GM19239 (cell line): ENCODE measurements at places on chromosomes 16 and 17.

- no peak for DNase-seq
Observed at GRCh38 chr16:30934827-30935557, 11.6 kb downstream of the FBXL19 start.

GRCh38 chr16:89334461-89334860 lies 117.0 kb downstream of the ZNF778 start:
- DNase-seq = no peak

- DNase-seq = no peak
Observed at GRCh38 chr17:72004611-72005331, 116.0 kb upstream of the SOX9 start.

DNA sequence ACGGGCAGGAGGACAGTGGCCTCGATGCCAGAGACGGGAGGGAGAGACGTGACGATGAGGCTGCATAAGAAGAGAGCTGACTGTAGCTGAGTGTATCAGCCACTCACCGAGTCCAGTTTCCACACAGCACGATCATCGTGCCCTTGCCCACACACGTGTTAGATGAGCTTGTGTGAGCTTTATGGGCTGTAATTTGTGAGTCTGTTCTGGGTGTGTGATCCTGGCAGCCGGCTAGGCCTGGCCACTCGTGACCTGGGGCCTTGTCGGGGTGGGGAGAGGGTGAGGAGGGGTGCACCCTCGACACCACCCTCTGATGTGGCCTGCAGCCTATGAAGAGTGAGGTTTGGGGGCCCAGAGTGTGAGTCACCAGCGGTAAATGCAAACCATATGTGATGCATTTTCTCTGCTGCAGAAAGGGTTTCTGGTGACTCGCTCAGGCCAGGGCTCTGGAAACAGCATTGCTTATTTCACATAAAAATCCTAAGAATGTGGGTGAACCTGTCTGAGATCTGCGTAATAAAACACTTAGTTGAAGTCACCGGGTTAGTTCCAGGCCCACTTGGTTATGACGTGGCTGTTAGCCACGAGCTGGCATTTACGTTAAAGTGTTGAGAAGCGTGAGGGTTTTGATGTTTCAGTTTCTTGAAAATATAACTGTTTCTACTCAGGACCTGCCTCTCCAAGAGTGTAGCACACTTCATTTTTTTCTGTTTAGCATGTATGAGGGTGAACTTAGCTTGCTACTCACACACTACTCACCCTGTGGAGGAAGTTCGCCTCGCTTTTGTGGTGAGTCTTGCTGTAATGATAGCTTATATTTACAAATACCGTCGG lies 4.2 kb downstream of the METRNL start:
- no peak for DNase-seq

DNA sequence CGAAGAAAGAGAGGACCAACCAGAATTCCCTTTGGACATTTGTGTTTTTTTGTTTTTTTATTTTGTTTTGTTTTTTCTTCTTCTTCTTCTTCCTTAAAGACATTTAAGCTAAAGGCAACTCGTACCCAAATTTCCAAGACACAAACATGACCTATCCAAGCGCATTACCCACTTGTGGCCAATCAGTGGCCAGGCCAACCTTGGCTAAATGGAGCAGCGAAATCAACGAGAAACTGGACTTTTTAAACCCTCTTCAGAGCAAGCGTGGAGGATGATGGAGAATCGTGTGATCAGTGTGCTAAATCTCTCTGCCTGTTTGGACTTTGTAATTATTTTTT lies 3.6 kb downstream of the SOX9 start:
- no peak for DNase-seq

DNA sequence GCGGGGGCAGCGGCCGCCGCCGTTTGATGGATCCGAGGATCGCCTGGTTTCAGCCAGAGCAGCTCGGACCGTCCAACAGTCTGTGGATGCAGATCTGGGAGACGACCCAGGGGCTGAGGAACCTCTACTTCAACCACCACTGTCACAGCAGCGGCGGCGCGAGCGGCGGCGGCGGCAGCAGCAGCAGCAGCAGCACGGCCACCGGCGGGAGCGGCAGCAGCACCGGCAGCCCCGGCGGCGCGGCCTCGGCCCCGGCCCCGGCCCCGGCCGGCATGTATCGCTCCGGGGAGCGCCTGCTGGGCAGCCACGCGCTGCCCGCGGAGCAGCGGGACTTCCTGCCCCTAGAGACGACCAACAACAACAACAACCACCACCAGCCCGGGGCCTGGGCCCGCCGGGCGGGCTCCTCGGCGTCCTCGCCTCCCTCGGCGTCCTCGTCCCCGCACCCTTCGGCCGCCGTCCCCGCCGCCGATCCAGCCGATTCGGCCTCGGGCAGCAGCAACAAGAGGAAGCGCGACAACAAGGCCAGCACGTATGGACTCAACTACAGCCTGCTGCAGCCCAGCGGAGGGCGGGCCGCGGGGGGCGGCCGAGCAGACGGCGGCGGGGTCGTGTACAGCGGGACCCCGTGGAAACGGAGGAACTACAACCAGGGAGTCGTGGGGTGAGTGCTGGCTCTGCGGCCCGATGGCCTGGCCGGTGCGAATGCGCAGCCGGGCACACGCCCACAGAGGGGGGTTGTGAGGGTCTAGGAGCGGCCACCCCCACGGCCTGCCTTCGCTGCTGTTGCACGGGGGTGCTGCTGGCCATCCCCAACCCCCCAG lies 702 bp downstream of the TENT4B start:
- peak; percentile 30 for DNase-seq

- no peak for DNase-seq
Observed at GRCh38 chr17:14940108-14940937, 324.8 kb downstream of the PMP22 start.

DNA sequence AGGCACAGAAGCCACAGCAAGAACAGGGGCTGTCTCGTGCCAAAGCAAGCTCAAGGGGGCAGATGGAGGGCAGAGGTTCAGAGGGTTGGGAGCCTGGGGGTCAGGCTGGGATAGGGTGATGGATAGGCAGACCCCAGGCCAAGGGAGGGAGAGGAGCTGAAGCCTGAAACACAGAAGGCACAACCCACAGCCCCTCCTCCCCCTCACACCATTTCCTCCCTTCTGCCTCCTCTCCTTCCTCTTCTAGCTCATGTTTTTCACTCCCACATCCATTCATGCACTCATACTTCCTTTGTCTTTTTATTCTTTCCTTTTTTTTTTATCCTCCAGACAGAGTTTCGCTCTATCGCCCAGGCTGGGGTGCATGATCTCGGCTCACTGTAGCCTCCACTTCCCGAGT lies 61.1 kb downstream of the SOCS1 start:
- no peak for DNase-seq

DNA sequence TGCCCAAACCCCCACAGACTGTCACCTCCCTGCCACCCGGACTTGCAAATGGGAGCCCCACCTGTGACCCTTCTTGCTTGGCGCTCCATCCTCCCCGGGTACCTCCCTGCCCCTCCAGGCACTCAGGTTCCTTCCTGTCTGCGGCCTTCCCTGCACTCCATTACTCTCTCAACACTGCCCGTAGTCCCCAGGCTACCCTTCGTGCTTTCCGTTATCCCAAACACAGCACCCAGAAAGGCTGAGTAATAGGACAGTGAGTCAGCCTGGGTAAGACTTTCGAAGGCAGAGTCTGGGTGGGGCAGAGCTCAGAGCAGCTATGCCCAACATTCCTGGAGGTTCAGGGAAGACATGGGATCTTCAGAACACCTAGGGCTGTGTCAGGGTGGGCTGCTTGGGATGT lies 16.6 kb upstream of the C16orf74 start:
- DNase-seq = no peak

GRCh38 chr17:77089124-77089490 lies 51.7 kb upstream of the SEC14L1 start:
- no peak for DNase-seq

DNA sequence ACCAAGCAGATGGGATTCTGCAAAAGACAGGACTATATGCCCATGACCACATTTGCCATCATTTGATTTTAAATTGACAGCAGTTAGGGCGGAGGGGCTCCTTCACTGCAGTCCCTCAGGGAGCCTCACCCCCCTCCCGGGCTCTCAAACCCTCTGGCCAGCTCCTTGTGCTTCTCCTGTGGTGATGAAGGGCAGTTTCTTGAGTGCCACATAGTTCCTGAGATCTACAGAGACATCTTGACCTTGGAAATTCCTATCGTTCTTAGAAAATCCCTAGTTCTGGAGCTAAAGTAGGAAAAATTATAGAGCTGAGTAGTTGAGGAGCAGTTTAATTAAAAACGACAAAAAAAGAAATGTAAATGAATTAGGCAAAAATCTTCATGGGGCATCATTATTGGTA lies 231.5 kb downstream of the CCDC182 start:
- no peak for DNase-seq

DNA sequence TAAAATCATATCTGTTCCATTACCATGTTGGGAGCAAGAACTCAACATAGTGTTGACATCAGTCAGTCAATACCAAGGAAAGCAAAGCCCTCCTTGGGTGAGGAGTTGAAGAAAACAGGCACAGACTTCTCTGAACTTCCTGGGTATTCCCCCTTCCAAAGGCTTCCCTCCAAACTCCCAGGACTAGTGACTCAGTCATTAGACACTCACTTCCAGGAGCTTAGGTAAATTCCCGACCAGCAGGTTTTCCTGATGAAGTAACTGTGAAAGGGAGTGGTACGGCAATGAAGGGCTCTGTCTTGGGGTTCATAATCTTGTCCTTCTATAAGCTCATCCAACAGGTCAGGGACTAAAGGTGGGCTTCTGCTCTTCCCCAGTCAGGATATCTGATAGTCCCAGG lies 293.8 kb upstream of the AXIN2 start:
- no peak for DNase-seq
